ENCODE measurements at places on chromosomes 1 and 21.

DNA sequence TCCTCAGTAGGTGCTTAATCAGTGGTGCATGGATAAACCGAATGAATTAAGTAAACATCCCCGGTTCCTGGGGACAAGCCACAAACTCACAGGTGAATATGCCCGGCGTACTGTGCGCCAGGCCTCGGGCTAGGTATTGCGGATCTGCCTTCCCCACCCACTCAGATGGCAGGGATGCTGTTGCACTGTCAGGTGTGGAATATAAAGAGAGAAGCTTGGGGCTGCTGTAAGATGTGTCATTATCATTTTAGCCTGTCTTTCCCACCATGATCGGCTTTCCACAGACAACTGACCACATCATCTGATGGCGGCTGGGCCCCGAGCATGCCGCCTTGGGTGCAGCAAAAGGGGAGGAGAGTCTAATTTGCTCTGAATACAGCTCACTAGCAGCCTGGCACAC, 45.4 kb upstream of the LRP8 start:
- DNase-seq, result no peak

DNA sequence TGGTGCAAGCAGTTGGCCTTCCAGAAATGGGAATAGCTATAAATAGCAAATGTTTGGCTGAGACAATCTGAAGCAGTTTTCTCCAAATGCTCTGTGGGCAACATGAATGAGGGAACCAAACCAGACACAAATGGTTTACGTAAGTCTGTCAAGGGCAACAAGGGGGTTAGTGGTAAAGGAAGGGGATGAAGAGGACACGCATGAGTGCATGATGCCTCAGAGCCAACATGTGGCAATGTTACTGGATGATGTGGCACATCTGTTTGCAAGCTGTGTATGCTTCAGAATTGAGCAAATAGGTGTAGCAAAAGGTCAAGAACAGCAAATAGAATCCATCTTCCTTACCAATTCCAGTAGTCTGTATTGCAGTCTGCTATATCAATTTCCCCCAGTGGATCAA, 76.3 kb upstream of the LMO4 start:
- no peak for DNase-seq

GRCh38 chr1:115654663-115655305, 13.0 kb downstream of the VANGL1 start:
- DNase-seq, result peak; percentile 45

DNA sequence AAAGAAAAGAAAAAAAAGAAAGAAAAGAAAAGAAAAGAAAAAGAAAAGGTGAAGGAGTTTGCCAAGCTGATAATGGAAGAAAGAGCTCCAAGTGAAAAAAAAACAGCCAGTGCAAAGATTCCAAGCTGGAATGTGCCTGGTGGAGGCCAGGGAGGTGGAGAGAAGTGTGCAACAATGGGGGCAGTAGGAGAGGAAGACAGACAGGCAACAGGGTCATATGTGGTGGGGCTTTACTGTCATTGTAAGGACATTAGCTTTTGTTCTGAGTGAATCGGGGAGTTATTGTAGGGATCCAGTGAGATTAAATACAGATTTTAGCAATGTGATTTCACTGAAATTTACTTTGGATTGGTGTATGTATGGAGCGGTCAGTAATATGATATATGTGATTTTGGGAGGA, 14.0 kb upstream of the MYSM1 start:
- DNase-seq, result no peak
